ENCODE measurements at places on chromosomes 6 and 20. TPM values are rescaled to one million over a fixed set of nuclear protein-coding genes. Genes with fewer than 3 reads are reported as not detected.

DNA sequence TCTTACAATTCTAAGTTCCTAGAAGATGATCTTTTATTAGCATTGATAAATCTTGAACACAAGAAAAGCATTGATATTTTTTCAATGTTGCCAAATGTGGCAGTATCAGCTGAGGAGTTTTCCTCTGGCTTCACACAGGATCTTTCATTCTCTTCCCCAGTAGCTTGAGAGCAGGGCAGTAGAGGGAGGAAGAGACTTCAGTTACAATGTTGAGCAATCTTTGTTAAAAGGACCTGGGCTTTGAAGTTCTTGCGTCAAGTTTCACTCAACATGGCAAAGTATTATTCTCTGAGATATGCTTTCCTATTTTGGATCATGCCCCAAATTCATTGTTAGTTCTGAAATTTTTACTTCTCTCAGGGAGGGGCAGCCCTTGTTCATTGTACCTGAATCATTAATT is 238.0 kb downstream of the COL12A1 start:
- peak; percentile 23 for DNase-seq

DNA sequence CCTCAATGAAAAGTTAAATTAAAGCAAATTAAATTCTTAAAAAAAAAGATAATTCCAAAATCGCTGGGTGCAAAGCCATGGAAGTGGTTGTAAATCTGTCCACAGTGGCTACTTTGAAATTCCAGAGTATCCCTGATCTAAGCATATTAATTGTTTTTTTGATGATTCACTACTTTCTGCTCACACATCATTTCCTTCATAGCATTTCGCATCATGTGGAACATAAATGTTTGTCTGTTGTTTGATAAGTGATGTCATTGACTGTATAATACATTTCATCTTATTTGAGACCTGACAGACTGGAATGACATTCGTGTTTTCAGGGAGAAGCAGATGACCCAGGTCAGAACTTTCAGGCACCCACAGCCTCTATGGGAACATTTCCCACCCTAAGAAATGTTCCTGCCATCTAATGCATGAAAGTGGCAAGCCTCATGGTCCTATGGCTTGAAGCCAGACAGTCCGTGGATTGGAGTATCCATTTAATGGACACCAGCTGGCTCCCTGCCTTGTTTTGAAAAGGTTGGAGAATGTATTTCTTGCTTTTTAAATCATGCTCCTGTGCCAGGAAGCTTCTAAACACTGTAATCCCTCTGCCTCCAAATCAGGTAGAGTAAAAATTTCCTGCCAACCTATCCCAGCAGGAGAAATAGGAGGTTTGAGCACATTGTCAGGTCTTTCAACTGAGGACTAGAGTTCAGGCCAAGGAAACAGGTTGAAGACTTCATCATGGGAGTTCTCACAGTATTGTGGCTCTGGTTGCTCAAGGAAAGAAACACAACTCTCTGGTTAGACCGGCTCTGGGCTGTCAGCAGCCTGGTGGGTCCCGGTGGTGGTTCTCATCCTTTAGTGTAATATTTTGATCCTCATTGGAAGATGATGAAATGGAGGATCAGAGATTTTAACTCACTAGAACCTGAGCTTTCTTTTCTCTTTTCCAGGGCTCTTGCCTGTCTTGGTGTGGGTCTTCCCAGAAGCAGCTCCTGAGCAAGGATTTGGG is 157.9 kb downstream of the SLC24A3 start:
- DNase-seq = peak; percentile 13

- DNase-seq = no peak
Observed at GRCh38 chr6:41247882-41248705, 19.9 kb downstream of the TREML4 start.

DNA sequence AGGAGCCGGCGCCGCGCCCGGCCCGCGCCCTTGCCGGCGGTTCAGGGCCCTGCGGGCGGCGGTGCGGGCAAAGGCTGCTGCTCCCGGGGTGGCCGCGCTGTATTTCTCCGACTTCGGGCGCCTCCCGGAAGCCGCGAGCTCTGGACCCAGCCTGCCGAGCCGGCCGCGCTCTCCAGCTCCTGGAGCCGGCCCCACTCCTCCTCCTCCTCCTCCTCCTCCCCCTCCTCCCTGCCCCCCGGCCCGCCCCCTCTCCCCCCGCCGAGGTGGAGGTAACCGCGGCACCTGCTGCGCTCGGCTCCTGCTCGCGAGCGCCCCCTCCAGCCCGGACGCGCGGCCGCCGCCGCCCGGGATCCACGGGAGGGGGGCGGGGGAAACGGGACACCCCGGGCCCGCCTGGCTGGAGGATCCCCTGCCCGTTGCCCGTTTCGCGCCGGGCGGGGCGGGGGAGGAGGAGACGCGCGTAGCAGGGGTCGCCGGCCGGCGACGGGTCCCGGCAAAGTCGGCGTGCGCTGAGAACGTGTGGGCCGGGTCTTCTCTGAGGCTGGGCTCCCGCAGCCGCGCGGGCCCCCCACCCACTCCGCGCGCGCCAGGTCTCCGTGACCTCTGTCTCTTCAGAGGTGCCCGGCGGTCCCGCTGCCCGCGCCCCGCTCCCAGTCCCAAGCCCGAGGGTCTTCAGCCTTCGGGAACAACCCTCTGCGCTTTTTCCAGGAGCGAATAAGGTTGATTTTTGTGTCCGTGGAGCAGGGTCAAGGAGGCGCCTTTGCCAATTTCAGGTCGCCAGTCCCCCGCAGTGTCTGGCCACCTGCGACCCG is at the start of gene SLC22A23:
SLC22A23 (minus strand) TSS at position 153 of the 812 bp plus-strand sequence. CDS start 491 bp downstream, outside the sequence.
- peak; percentile 27 for DNase-seq

- DNase-seq = peak; percentile 65
Observed at GRCh38 chr6:17584241-17584803, 15.8 kb upstream of the FAM8A1 start.

- DNase-seq = no peak
Observed at GRCh38 chr20:3088031-3088430, 3.5 kb upstream of the AVP start.

Gene MOXD1
- total RNA-seq = 1.6 TPM

DNA sequence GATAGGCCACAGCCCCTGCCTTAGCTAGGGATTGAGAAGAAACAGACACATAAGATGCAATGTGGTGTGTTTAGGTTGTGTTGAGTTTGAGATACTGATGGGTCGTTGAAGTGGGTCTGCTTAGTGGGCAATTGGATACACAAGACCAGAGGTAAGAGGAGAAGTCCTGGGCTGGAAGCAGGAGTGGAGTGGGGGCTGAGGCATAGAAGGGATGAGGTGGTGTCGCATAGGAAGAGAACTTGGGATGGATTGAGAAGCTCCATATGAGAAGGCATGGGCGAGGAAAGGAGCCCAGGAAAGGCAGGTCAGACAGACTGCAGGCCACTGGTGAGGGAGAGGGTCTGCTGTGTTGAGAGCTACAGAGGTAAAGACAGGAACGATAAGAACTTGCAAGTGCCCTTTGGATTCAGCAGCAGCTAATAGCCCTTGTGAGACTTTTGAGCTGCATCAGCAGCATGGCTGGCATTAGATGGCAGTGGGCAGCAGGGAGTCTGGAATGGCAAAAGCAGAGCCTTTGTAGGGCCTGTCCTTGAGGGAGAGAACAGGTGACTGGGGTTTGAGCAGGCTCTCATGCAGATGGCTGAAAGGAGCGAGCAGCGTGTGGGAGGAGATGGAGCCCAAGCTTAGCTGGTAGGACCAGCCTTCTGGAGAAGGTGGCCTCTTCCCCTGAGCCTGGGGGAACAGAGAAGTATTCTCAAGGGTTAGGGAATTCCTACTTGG is 33.2 kb downstream of the PLCG1 start:
- no peak for DNase-seq

DNA sequence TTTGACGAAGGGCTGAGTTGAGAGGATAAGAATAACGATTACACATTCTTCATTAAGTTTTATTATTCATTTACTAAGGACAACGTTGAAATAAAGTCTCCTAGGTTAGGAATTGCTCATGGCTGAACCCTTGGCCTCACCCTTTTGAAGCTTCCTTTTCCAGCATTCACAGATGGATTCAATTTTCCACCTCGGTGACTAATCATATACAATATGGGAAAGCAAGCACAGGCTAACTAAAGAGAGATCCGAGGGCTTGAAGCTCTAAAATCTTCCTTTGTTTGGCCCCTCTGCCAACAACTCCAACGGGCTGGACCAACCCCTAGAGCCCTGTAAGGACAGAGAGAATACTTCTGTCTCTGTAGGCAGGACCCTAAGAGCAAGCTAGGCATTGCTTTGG is 159.5 kb downstream of the SOD2 start:
- DNase-seq = no peak

DNA sequence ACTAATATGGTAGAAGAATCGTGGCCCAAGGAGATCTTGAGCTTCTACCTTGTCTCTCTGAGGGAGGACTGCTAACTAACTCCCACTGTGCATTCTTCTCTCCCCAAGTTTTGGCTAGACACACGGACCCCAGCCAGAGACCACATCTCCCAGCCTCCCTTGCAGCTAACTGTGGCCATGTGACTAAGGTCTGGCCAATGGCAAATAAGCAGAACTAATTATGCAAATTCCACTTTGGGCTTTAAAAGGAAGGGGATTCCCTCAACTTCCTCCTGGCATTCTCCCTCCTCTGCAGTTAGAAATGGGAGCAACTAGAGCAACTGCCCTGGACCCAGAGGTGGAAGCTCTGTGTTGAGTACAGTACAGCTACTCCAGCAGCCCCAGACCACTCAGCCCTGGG is 15.4 kb downstream of the BPIFA2 start:
- no peak for DNase-seq

DNA sequence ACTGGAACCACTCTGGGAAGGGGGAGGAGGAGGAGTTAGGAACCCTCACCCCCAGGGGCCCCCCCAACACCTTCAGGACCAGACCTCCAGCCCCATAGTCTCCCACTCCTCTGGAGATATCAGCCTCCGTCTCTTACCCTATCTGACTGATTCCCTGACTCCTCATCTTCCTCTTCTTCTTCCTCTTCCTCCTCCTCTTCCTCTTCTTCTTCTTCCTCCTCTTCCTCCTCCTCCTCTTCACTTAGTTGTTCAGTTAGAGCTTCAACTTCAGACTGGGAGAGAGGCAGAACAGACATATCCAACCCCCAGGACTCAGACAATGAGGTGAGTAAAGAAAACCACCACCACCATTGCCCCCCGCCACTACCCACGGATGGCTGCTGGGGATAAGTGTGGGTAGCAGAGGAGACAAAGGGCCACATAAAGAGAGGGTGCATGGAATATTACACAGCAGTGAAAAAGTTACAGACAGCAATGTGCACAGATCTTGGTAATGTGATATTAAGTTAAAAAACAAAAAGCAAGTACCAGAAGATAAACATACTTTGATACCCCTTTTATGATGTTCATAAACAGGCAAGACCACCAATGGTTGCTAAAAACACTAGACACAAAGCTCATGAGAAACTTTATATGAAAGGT is 8.0 kb downstream of the EHMT2 start:
- DNase-seq = no peak

GRCh38 chr20:47691625-47692024 is 93.7 kb downstream of the SULF2 start:
- no peak for DNase-seq

Gene NAPB
- 9.9 TPM for total RNA-seq

Gene CYP24A1
- 6.9 TPM for total RNA-seq
